ENCODE measurements at places on chromosomes 6 and 20.

DNA sequence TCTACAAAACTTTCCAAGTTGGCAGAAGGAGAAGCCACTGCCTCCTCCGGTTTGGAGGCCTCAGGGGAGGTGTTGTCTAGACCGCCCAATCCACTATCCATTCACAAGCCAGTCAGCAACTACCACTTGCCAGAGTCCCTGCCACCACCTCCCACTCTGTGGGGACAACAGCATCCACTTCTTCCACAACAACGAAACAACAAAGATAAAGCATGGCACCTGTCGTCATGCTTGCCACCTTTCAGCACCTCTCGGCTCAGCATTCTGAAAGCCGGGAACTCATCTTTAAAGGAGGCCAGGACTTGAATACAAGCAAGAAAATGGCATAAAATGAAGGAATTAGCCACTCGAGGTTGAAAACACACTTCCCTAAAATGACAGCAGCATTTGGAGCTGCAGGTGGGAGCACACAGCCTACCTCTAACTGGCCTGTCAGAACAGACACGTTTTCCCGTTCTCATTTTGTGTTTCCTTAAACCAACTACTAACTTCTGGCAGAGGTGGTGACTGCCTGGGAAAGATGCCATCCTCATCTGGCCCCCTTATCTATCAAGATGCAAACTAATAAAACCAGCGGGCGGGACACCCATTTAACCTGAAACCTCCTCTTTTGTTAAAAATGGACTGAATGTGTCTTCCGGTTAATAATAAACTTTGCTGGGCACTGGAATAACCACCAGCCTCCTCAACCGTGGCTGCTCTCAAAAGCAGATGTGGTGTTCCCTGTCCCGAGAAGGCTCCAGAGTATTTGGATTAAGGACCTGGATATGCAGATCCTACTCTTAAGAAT is 21.7 kb downstream of the YTHDF1 start:
- no peak for DNase-seq

- peak; percentile 66 for DNase-seq
Observed at GRCh38 chr6:157840776-157841175, 17.7 kb downstream of the SNX9 start.

DNA sequence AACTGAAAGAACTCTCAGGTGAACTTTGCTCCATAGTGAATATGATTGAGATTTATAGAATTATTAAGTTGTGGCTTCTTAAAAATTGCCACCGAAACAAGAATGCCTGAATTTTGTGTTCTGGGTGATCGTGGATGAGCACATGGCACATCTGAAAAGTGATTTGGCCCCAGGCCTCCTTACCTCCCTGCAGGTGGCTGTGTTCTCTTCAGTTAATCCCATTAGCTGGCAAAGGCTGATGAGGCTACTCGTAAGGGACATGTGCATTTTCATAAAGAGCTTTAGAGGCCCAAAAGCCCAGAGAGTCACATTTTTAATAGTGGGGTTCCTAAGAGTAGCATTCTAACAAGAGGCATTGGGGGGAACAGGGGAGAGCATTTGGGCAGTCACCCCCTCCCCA is 22.6 kb downstream of the GNAS start:
- no peak for DNase-seq

DNA sequence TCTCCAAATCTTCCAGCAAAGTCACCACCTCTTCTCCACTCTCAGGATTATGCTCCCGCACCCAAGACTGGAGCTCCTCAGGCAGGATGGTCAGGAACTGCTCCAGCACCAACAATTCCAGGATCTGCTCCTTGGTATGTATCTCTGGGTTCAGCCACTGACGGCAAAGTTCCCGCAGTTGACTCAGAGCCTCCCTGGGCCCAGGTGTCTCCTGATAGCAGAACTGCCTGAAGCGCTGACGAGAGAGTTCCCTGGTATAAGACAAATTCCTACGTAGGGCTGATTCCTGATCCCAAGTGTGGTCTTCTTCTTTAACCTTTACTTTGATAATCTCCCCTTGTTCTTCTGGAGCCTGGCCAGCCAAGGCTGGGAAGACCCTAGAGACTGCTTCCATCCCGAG is 60.6 kb downstream of the GPX5 start:
- no peak for DNase-seq

DNA sequence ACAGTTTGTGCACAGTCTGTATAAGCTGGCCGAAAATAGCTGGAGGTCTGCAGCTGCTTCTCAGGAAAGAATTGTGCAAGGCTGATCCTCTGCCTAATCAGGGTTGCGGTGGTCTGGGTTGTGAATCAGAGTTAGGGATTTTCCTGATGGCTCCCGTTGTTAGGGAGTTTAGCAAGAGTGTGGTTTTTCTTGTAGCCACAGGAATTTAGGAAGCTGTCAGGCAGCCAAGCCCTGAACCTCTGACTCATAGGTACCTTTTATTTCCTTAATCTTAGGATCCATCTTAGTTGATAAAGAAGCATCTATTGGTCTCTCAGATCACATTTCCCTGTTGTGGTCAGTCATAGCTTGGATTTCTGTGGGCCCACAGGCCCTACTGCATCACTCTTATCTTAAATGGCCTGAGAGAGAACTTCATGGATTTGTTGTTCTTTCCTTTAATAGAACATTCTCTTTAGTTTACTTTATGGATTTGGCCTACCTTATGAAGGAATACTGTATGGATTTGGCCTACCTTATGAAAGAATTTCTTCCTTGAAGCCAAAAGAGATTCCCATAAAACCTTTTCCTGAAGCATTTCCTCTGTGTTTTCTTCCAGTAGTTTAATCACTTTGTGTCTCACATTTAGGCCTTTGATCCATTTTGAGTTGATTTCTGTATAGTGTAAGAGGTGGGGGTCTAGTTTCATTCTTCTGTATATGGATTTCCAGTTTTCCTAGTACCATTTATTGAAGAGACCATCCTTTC is 10.3 kb downstream of the KIF25 start:
- DNase-seq = peak; percentile 99

- peak; percentile 47 for DNase-seq
Observed at GRCh38 chr6:35489995-35490791, 6.7 kb downstream of the TEAD3 start.

GRCh38 chr6:83847179-83847578 is 6.0 kb upstream of the RIPPLY2 start:
- no peak for DNase-seq

DNA sequence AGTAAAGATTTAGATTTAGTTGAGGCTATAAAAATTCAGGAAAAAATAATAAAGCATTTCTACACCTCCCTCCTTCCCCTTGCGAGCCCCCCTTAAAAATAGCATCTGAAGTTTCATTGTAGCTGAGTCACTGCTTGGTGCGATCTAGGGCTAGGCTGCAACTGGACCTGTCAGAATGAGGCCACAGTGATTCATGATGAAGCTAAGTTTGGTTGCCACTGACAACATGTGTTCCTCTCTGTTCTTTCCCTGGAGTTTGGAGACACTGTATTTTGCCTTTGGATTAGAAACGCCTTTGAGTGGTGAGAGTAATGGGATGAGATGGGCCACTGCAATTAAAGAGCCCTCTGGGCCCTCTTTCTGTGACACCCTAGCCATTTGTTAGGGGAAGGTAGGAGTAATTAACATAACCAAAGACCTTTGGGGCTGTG is 334.1 kb downstream of the NRN1 start:
- DNase-seq = peak; percentile 93

GRCh38 chr20:48339190-48339985 is 488.4 kb downstream of the PREX1 start:
- peak; percentile 80 for DNase-seq

DNA sequence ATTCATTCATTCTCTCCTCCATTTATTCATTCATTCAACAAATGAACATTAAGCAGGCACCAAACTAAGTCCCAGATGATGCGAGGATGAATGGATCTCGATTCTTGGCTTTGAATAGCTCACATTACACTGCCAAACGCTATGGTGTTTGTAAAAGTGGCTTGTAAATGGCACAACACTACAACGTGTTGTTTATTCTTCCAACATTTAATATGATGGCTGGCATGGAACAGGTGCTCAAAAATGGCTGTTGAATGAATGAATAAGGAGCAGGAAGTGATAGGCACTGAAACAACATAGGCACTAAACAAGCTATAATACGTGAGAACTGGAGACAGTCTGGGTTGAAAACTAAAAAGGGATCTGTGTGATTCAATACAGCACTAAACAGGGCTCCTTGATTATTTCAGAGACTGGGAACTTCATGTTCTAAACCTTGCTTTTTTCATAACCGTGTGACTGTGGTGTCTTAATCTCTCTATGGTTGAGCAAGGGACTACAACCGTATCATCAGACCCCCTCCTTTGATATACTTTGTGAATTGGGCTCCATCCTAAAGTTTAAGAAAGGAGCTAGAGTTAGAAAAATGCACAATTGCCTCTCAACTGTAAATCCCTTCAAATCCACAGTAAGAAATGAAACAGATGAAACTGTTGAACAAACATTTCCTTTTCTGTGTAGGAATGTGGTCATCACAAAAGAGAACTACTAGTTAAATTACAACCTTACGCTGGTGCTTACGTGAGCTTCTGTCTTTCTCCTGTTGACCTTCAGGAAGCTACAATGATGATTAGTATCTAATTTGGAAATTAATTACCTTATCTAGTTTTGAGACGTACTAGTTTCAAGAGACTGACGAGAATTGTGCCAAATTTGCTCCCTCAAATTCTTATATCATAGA is 16.9 kb upstream of the SLC16A10 start:
- DNase-seq = no peak

DNA sequence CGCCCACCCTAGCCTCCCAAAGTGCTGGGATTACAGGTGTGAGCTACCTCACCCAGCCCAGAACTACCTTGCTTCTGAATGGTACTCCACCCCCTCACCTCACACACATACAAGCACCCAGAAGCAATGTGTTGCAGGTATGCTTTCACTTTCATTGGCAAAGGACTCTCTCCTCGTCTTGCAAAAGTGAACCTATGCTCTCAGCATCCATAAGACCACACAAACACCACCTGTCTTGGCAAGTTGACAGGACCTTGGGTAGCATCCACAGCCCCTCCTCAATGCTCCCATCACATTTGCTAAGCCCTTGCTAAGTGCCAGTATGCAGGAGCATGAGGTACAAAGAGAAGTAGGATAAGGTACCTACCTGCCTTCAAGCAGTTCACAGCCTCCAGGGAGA is 3.7 kb downstream of the KIF13A start:
- DNase-seq = no peak

- no peak for DNase-seq
Observed at GRCh38 chr6:87293526-87293925, 28.9 kb upstream of the SMIM8 start.

GRCh38 chr6:139925894-139926641 is 551.6 kb upstream of the CITED2 start:
- DNase-seq = peak; percentile 98

GRCh38 chr20:23206061-23206460 is 119.9 kb upstream of the CD93 start:
- DNase-seq = no peak

- DNase-seq = no peak
Observed at GRCh38 chr20:59701236-59701635, 96.9 kb downstream of the PHACTR3 start.

GRCh38 chr20:3614466-3614865 is 48.7 kb downstream of the GFRA4 start:
- no peak for DNase-seq

DNA sequence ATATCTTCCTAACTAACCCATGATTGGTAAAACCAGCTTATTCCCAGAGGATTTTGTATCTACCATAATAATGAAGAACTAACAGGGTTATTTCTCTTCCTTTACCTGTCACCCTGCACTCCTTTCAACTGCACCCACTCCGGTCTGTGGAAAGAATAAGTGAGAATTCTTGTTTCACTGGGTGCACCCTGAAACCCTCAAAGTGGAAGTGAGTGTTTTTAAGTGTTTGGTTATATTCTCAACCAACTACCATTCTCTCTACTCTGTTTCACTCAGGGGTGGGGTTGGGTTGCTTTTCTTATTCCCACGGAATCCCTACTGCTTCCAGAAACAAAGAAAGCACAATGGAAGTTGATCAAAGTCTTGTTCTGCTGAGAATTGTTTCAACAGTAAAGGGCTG is 42.6 kb upstream of the KHDRBS2 start:
- DNase-seq = no peak

- DNase-seq = no peak
Observed at GRCh38 chr20:227439-228105, 514 bp downstream of the DEFB129 start.

- DNase-seq = no peak
Observed at GRCh38 chr6:27957516-27957915, 475 bp downstream of the OR2B6 start.

- DNase-seq = peak; percentile 92
Observed at GRCh38 chr6:15473741-15474161, 189.1 kb downstream of the DTNBP1 start.

DNA sequence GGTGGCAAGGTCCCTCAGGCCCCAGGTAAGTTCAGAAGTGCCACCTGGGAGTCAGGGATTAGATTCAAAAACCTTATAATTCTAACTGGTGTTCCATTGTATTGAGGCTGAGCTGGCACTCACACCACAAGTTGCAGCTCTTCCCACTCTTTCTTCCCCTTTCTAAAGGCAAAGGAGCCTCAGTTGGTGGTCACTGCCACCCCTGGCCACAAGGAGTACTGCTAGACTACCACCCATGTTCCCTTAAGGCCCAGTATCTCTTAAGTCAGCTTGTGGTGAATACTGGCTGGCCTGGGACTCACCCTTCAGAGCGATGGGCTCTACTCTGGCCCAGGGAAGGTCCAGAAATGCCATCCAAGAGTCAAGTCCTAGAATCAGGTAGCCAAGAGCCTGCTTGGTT is 421.1 kb upstream of the KHDRBS2 start:
- no peak for DNase-seq

- no peak for DNase-seq
Observed at GRCh38 chr20:63056236-63057170, 49.7 kb upstream of the BHLHE23 start.

- DNase-seq = peak; percentile 56
Observed at GRCh38 chr6:159961528-159961927, 7.4 kb upstream of the IGF2R start.

GRCh38 chr20:37523012-37523391 is 2.0 kb downstream of the NNAT start:
- no peak for DNase-seq

DNA sequence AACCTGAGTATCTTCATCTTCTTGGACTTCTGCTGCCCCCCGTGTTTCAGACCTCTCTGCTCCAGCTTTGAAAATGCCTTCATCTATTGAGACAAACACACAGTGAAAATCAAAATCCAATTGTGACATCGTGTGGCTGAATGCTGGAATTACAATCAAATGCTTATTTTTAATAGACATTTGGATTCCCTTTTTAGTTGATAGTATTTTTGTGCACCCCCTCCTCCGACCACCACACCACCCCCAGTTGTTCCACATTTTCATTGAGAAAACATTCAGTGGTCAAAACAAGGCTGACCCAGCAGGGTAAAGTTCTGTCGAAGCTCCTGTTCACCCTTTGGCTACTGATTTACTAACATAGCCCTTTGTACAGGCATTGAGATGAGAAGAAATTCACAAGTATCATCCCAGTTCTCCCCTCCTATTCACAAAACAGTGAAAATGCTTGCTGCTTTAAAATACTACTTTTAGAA is 79.0 kb downstream of the NRSN1 start:
- DNase-seq = peak; percentile 54

DNA sequence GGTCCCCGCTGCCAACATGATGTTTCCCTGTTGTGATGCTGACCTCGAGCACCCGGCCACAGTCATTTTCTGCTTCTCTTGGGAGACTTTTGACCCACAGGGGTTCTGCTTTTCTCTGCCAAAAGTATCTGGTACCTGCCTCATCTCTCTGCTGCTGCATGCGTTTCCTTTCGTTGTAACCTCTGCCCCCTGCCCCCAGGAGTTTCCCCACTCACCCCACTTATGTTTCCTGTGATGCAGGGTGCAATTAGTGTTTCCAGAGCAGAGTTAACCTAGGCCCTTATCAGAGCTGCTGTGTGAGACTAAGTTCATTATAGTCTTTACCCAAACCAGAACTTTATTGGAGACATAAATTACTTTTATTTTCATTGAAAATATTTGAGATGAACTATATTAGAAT is 65.2 kb upstream of the EDN3 start:
- no peak for DNase-seq

All from fibroblast of mammary gland (primary cell).